Activated CD8-positive, alpha-beta memory T cell treated with anti-CD3 and anti-CD28 coated beads for 4 hours (primary cell): ENCODE measurements at places on chromosomes 3 and 15.

DNA sequence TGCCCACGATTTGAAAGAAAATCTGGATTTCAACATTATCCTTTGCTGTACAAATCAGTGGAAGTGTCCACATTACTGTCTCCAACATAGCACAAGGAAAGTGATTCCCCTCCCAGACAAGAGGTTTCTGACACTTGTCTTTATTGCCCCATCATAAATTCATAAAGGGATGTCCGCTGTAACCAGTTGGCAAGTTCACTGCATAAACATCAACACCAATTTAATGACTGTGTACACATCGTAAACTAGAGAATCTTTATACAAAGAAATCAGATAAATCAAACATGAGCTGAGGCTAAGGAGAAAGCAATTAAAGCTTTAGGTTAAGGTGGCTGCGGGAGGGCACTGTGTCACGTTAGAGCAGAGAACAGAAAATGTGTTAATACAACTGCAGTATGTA lies 129.8 kb downstream of the MEIS2 start:
- no peak for DNase-seq

GRCh38 chr3:98172621-98173020 lies 6.1 kb downstream of the OR5H15 start:
- DNase-seq = no peak

- DNase-seq = no peak
These were observed 615.5 kb downstream of the ROBO2 start for GRCh38 chr3:77655396-77655795.

DNA sequence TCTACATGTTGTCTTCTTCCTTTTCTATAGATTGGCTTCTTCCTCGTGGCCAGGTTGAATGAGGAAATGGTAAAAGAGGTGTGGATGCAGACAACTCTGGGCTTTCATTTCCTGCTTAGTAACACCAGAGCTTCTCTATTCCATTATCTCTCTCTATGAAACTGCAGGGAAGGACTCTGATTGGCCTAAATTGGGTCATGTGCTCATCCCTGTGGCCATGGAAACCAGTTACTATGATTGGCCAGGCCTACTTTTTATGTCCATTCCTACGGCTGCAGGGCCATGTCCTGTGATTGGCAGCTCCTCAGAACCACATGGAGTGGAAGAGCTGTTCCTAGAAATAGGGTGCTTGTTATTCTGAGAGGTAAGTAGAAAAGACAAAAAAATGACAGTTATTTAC lies 486.9 kb upstream of the ADAMTS9 start:
- no peak for DNase-seq

DNA sequence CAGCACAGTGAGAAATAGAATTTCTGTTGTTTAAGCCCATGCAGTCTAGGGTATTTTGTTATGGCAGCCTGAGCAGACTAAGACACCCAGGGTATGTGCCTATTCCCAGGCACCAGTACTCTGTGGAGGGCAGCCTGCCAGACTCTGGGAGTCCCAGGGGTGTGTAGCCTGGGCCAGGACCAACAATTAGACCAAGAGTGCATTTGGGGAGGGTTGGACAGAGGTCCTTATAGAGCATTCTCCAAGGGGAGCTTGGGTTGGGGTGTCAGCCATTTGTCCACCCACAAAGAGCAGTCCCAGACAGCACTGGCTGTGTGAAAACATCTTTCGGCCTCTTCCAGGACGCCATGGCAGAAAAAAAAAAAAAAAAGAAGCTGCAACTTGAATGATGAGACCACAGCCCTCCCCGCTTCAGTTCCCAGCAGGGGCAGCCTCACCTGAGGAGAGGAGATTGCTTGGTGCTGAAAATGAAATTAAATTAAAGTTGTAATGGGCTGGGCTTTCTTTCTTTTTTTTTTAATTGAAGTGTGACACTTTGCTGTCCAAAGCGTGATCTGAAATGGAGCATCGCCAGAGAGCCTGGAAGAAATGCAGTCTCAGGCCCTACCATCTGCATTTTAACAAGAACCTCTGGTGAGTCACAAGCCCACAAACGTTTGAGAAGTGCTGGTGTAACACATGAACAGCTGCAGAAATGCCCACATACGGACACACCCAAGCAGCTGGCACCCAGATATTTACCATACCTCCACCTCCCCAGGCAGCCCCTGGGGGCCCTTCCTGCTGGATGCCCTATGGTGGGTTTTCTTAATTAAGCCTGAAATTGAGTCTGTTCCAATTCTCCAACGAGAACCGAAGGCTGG lies 21.3 kb upstream of the CAV3 start:
- no peak for DNase-seq

GRCh38 chr3:169818316-169818715 lies 5.6 kb upstream of the LRRC34 start:
- DNase-seq = no peak

GRCh38 chr3:17726313-17726712 lies 16.1 kb downstream of the TBC1D5 start:
- no peak for DNase-seq

- no peak for DNase-seq
These were observed 8.2 kb upstream of the ESYT3 start for GRCh38 chr3:138426211-138426610.

- no peak for DNase-seq
These were observed 6.4 kb downstream of the POC1A start for GRCh38 chr3:52147804-52148203.

GRCh38 chr3:82001276-82001923 lies 240.0 kb upstream of the GBE1 start:
- DNase-seq = no peak

DNA sequence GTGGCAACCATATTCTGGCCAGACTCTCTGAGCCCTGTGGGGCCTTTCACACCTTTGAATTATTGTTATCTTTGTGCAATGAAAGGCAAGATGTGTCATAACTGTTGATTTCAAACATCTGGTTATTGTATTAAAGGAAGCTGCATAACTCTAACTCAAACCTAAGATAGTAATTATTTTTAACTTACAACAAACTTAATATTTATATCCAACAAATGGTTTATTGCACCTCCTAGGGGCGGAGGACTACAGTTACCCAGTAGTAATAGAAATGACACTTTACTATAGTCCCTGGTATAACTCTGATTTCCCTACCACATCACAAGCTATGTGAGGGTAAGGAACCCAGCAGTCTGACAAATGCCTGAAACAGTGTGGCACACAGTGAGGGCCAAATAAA lies 363.9 kb upstream of the SUCLG2 start:
- no peak for DNase-seq

- DNase-seq = no peak
These were observed 7.9 kb downstream of the NBEAL2 start for GRCh38 chr3:46987319-46987742.

GRCh38 chr15:50219820-50220219 lies 37.8 kb downstream of the SLC27A2 start:
- DNase-seq = no peak

DNA sequence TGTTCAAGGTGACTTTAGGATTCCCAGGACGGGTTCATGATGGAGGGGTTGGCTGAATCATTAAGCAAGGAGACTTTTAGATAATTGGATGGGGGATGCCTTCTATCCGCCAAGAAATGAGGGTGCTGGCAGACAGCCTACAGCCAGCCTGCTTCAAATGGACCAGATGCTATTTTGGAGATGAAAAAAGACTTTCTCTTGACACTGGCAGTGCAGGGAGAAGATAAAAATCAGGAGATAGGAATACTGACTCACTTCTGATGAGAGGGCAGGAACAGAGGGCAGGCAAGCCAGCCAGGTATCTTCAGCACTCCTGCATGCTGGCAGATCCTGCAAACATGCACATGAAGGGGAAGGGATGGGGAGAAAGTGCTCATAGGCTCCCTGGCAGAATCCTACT lies 7.7 kb upstream of the SYN2 start:
- no peak for DNase-seq

DNA sequence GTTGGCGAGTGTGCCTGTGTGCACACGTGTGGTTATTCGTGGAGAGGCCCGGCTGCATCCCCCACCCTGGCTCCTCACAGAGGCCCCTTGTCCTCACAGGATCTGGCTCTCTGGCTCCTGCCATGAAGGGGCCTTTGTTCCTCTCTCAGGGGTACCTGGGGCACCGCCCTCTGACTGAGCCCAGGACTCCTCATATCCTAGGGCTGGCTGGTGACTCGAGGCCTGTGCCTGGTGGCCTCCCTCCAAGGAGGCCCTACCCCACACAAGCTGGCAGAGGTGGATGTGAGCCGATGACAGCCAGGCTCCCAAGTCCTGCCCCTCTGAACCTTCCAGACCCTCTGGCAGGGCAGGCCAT lies 10.0 kb downstream of the PRKCD start:
- no peak for DNase-seq

- no peak for DNase-seq
These were observed 22.0 kb upstream of the LCTL start for GRCh38 chr15:66587749-66588148.

DNA sequence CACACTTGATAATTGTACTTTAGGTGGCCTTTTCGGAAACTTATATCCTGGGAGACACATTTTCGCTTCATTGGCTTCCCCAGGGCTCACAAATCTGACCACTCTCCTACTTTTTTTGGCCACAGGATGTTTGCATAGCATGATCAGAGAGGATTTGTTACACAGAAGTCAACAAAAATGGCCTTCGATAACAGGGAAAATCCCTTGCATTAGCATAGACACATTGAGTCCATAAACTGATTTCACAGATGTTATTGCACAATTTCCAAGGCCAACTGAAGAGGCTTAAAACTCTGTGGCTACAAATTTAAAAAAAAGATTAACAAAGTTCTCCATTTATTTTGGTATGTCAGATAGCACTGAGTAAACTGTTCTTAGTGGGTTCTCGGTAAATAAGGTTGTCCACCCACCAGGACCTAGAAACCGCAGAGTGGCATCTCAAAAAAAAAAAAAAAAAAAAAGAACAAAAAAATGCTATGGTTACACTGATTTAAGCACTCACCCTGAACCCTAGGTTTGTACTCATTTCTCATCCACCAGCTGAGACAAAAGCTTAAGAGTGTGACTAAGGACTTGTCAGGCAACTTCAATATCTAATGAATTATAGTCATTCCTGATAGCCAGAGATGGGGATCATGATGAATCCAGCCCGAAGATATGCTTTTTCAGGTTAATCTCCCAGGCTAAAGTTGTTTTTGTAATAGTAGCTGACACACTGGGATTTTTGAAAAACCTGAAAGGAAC lies 188.9 kb upstream of the SYNPR start:
- no peak for DNase-seq

GRCh38 chr3:186193534-186194450 lies 84.9 kb upstream of the ETV5 start:
- DNase-seq = no peak

GRCh38 chr3:14852058-14852594 lies 33.4 kb downstream of the FGD5 start:
- no peak for DNase-seq

GRCh38 chr15:29792426-29793159 lies 29.7 kb downstream of the TJP1 start:
- DNase-seq = no peak

DNA sequence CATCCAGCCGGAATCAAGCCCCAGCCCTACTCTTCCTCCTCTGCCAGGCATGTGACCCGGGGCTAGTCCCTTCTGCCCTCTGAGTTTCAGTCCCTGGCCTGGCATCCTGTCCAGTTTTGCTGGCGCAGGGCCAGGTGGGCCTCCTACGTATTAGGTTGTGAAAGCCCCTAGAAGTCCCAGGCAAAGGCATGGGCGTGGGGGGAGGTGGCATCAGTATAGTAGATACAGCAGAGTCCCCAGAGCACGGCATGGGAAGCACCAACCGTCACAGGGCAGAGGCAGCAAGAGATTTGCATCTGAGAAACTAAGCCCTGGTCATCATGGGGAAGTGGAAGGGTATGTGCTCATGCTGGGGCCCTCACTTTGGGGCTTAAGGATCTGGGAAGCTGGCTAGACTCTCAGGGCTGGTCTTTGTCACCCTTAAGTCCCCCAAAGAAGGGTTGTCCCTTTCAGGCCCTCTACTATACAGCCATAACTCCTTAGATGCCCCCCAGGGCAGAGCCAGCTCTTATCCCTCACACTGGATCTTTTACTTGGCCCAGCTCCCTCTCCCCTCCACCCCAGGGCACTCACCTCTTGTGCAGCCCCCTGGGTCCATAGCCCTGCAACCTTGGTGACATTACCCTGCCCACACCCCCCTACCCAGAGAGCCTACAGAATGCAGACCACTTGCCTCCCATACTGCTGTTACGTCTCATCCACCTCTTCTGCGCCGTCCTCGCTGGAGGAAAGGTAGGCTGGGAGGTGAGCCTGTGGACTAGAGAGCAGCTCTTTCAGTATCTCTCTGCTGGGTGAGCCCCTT lies 11.3 kb downstream of the NBEAL2 start:
- no peak for DNase-seq

DNA sequence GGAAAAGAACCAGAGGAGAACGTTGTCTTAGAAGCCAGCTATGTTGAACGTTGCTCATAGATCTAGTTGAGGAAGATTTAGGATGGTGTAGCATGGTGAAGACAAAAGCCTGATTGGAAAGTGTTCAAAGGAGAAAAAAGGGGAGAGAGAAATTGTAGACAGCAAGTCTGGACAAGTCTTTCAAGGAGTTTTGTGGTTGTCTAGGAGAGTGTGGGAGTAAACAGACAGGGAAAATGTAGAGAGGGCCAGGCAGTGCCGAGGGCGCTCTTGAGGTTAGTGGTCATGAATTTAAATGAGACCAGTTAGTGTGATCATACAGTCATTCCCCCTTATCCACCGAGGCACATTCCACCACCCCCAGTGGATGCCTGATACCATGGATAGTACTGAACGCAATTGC lies 167.5 kb upstream of the IL12A start:
- DNase-seq = no peak

- DNase-seq = no peak
These were observed 196.5 kb downstream of the EPHB1 start for GRCh38 chr3:134991472-134992010.

DNA sequence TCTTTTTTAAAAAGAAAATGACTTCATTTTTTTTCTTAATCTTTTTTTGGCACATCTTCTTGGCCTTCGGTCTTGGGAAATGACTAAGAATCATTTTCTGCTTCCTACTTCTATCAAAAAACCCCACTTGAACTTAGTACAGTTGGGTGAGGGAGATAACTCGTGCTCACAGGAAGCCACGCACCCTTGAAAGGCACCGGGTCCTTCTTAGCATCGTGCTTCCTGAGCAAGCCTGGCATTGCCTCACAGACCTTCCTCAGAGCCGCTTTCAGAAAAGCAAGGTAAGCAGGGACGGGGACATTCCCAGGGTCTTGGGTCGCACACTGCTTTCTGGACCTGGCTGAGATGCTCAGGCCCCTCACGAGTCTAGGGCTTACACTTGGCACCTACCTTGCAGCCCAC lies at the start of gene CCR4:
CCR4 (plus strand) TSS at position 235 of the 402 bp plus-strand sequence. CDS start 1,779 bp downstream, outside the sequence.
- no peak for DNase-seq
